ENCODE measurements at places on chromosomes 4 and X. TPM values are rescaled to one million over a fixed set of nuclear protein-coding genes. Genes with fewer than 3 reads are reported as not detected.

- DNase-seq: no peak
Measured at GRCh38 chr4:157792716-157793115, 380.1 kb downstream of the GASK1B start.

DNA sequence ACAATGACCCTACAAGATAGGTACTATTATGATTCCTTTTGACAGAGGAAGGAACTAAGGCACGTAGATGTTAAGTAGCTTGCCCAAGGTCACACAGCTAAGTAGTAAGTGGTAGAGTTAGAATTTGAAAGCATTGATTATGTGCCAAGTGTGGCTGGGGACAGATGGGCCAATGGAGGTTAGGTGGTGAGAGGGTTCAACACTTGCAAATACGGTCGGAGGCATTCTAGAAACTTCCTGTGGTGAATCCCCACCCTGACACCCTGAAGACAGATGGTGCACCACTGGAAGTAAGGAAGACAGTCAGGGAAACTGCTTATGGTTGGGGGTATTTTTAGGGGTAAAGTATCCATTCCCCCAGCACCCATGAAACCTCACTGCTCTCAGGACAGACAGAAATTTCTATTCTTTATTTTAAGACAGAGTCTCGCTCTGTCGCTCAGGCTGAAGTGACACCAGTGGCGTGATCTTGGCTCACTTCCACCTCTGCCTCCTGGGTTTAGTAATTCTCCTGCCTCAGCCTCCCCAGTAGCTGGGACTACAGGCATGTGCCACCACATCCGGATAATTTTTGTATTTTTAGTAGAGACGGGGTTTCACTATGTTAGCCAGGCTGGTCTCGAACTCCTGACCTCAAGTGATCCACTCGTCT, 142.5 kb downstream of the RASL11B start:
- no peak for DNase-seq

GRCh38 chr4:146949559-146949958, 3.9 kb upstream of the TTC29 start:
- DNase-seq: no peak

- DNase-seq: no peak
Measured at GRCh38 chrX:107451731-107452130, 2.3 kb downstream of the FRMPD3 start.

GRCh38 chr4:148540622-148541326, 98.6 kb upstream of the NR3C2 start:
- DNase-seq: no peak

DNA sequence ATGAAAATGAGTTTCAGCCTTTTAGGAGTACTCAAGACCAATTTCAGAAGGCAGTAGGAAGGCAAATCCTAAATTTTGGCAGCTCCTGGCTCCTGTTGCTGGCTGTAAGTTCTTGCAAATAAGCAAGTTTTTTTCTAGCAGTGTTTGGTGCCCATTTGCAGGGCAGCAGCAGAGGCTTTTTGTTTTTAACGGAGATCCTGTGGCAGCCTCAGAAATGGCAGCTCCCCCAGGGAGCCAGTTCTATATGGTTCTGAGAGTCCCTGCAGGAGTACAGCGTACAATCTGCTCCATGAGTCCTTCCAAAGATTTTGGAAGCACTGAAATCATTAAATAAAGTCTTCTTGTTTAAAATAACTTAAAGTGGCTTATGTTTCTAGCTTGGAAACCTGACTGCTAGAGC, 171.9 kb downstream of the NDST4 start:
- DNase-seq: no peak

- DNase-seq: no peak
Measured at GRCh38 chrX:153965406-153965805, 6.2 kb downstream of the HCFC1 start.

NDP gene
- 4.3 TPM for total RNA-seq

XKRX gene
- 0.41 TPM for total RNA-seq

Data from neural crest cell (in vitro differentiated cells).